ENCODE measurements at places on chromosomes 5 and 9.
A peak's percentile ranks its signal among the peaks of the same experiment; 100 is the strongest.

DNA sequence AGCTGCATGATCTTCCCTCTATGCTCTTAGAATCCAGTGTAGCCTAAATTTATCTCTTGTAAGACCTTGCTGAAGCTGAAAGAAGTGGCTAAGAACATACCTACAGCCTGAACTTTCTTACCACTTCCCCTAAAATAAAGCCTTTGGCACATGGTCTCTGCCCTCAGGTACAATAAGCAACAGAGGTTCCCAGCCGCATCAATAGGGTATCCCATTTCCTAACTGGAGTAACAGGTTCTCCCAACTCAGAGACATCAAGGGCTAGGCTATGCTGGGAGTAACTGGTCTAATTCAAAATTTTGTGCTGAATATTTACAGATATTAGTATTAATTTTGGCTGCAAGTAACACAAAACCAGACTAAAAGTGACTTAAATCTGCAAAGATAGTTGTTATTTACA lies 335.8 kb upstream of the TRPC7 start:
- no peak for DNase-seq

GRCh38 chr9:112917047-112917986 lies 26.6 kb upstream of the SLC46A2 start:
- DNase-seq = no peak

GRCh38 chr5:38420691-38421390 lies 135.6 kb downstream of the LIFR start:
- DNase-seq = peak; percentile 85

DNA sequence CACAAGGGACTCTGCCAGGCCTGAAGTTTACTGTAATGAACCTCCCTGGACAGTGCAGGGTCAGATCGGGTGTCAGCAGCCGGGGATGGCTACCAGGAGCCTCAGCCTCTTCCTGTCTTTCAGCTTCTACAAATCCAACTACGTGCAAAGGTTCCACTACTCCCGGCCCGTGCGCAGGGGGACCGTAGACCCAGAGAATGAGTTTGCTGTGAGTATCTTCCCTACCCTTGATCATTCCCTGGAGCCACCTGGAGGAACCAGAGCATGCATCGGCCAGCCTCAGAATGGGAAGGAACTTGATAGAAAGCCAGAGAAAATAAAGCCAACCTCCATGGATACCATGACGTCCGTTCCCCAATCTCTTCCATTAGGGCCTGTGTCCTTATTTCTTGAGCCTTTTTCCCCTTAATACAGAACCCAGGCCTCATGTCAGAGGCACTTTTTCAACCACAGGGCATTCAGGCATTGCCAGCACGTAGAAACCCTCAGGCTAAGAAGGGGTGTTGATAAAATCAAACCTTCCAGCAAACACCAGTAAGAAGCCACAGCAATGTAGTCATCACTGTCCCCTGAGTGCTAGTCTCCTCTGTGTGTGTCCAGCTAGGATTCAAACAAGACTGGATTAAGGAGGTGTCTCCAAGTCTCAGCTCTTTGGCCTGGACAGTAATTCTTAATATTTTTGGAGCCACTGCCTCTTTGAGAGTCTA lies 49.0 kb upstream of the FOXI1 start:
- DNase-seq = no peak

DNA sequence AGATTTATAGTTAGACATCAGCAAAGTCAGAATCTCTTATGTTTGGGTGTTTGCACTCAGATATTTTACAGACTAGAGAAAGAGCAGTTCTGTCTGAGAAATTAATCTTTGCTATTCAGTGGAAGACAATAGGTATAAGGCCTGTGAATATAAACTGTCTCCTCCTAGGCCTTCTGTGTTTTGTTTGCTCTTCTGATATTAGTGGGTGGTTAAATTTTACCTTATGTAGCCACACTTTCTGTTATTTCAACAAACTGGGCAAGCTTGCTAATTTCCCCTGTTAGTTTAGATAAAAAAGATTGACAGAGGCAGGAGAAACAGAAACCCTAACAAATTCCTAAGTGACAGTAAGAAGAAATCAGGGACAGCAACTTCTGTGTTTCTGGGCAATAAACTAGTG lies 141.6 kb downstream of the ARHGAP26 start:
- DNase-seq = no peak

DNA sequence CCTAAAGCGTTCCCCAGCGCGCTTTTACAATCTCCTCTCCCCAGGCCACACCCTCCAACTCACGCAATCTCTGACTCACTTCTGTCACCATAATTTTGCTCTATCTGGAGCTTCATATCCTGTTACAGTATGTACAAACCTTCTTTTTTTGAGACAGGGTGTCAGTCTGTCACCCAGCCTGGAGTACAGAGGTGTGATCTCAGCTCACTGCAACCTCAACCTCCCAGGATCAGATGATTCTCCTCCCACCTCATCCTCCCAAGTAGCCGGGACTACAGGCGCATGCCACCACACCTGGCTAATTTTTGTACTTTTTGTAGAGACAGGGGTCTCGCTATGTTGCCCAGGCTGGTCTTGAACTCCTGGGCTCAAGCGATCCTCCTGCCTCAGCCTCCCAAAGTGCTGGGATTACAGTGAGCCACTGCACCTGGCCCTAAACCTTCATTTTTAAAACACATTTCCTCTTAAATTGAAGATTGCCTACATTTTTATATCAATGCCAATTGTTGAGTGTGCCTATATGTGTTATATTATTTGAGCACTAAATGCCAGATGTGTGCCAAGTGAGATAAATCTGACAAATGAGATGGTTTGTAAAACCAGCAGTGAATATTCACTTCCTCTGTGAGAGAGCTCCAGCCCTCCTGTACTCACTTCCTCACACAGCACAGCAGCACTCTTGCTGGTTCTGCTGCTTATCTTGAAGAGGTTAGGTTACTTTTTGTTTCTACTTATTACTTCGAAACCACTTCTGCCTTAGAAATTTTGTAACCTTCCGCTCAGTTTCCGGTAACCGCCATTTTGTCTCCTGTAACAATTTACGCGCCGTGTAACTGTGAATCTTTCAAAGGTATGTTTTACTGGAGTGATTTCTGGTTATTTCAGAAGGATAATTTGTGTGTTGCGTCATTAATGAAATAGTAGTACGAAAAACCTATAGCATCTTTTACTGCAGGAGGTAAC lies 57.9 kb downstream of the DOCK8 start:
- DNase-seq = no peak

GRCh38 chr5:102622262-102622661 lies 123.5 kb upstream of the SLCO6A1 start:
- DNase-seq = peak; percentile 20

DNA sequence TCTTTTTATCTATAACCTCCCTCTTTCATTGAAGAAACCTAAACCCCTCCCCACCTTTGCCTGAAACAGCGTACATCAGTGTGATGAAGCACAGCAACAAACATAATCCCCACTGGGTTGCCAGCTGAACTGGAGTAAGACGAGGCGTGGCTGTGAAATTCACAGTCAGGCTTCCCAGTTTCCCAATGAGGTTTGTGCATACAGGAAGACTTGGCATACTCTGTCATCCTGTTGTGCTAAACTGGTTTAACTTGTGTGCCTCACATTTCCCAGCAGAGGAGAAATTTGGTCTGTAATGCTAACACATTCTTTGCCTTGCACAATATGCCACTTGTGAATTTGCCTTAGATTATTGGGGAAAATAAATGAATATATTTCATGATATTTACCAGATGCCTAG lies 121.5 kb downstream of the SV2C start:
- DNase-seq = no peak

- DNase-seq = no peak
These were observed 5.1 kb downstream of the ZNF462 start for GRCh38 chr9:106868087-106868486.

- peak; percentile 86 for DNase-seq
These were observed 12.7 kb downstream of the KCTD16 start for GRCh38 chr5:144183254-144183889.

GRCh38 chr5:5353681-5354080 lies 68.8 kb upstream of the ICE1 start:
- no peak for DNase-seq

GRCh38 chr9:130137081-130137640 lies 35.0 kb upstream of the NCS1 start:
- no peak for DNase-seq

DNA sequence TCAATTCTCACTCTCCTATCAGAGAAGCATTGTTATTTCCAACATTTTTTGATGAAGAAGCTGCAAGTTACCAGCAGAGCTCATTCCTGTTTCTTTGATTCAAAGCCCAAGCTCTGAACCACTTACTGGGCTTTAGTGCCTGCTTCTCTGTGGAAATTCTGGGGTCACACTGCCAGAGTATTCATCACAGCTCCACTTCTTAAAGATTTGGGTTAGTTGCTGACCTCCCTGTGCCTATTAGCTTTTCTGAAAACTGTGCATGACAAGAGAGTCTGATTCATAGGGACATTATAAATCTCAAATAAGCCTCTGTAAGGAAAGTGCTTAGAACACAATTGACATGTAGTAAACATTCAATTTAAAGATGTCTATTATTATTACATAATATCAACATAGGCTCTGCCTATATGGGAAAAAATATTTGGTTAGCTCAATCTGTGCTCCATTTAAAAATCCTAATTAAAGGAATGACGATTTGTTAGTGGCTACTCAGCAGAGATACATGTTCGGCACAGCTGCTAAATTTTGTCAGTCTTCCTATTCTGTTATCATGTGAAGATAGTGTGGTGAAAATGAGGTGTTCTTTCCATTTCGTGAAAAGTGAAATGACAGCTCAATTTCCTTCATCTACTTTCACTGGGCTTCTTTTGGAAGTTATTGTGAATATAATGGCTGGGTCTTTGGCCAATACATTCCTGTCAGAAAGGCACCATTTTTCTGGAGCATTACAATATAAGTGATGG lies 293.0 kb downstream of the KCTD16 start:
- DNase-seq = no peak

- peak; percentile 53 for DNase-seq
These were observed 516 bp downstream of the MAST4 start for GRCh38 chr5:66596636-66597182.

DNA sequence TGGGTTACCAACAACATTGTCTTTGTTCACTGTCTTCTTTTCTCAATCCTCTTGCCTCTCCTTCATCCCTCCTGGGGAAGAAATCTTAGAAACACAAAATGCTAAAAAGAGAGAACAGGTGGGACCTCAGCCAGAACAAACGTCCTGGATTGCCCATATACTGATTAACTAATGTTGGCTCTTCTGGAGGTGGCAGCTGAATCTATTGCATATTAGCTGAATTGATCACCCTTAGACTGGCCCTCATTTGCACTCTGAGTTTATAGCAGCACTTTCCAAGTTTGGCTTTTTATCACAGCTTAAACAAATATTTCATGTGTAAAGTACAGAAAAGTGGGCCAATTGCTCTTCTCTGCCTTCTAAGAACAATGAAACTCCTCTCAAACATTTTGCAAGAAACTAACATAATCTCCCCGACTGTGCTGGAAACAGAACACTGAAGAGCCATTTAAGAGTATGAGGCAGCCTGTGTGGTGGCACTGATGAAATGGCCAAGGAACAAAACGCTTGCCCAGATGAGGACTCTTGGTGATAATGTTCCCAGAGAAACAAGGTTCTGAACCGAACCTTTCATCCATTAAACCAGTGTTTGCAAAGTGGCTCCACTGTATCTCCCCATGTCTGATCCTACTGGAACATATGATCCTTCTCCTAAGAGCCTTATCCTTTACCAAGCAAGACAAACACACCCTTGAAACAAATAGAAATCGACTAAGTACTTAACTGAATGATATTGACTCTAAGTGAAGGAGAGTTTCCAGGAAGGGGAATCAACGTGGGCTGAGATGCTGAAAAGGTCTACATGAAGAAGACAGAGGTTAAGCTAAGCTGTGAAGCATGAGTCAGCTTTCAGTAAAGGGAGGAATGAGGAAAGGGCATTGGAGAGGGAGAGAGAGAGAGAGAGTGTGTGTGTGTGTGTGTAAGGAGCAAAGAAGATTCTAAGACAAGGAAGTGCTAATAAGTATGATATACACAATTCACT lies 83.2 kb upstream of the LIFR start:
- peak; percentile 40 for DNase-seq

GRCh38 chr5:40746703-40747102 lies 9.1 kb downstream of the TTC33 start:
- no peak for DNase-seq

DNA sequence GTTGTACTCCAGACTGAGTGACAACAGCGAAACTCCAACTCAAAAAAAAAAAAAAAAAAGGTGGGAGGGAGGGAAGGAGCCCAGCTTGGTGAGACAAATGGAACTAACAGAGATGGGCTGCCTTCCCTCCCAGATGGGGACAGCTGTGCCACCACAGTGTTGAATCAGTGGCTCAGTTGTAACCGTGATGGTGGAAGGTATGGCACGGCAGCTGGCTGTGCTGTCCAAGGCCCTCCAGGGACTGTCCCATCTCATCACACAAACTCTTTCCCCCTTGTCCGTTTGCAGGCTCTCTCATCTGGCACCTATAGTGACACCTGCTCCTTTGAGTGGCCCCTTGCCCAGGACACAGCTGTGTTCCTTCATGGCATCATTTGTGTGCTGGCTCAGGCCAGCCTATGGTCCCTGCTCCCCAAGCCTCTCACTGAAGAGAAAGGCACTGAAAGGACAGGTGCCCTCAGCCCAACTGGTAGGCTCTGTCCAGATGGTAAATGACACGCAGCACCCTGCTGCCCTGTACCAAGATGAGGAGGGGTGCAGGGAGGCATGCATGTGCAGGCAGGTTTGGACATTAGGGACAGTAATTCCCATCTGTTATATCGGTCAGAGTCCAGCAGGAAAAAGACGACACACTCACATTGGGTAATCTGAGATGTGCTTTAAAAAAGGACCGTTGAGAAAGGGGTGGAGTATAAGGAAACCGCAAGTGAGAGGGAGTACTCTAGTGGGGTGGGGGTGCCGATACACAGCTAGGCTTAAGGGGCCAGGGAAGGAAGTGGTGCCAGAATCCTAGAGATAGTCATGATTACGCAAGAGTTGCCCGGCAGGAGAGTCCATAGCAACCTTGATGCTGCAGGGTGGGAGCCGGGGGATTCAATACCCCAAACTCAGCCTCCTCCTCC lies 4.3 kb downstream of the SMIM33 start:
- peak; percentile 60 for DNase-seq

DNA sequence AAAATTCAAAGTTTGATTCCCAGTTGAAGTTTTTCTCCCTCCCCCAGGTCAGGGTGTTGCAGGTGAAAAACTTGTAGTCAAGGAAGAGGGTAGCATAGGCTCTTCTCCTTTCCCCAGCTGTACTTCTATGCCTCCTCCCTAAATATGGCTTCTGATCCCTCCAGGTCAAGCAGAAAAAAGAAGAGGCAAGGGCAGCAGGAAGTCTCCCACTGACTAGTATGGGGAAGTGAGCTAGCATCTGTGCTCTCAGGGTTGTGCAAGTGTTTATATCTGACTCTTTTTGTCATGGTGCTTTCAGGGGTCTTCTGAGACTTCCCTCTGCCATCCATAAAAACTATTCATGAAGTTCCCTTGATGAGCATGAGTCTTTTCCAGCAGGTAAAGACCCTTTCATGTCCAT lies 76.0 kb downstream of the ATPSCKMT start:
- no peak for DNase-seq

- DNase-seq = peak; percentile 81
These were observed 20.2 kb downstream of the ARSB start for GRCh38 chr5:78964889-78965288.

GRCh38 chr5:178587763-178588611 lies 2.2 kb downstream of the COL23A1 start:
- no peak for DNase-seq

Measured in adipocyte (in vitro differentiated cells).